ENCODE measurements at places on chromosomes 4 and X. TPM values are rescaled to one million over a fixed set of nuclear protein-coding genes. Genes with fewer than 3 reads are reported as not detected.
A peak's percentile ranks its signal among the peaks of the same experiment; 100 is the strongest.

DNA sequence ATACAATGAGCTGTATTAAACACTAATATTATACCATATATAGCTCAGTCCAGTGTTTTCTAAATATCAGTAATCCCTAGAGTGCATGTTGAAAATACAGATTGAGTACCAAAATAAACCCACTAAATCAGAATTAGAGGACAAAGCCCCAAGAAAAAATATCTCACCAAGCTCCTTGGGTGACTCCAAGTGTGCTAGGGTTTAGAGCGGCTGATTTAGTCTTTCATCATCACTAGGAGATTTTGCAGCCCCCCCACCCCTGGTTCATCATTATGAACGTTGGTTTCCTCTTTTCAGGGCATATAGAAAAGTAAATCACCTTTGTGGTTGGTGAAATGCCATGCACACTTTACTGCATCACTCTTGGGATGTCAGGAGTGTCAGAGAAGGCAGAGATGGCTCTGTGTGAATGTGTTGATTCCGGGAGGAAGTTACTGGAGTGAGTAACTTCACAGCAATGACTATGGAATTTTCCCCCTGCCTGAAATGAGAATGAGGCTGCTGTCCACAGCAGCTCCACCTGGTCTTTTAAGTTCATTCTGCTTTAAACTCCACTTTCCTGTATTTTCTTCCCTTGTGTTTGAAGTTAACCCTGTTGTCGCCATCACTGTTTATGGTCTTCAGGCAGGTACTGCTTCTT is 25.2 kb upstream of the ANAPC4 start:
- no peak for DNase-seq

- DNase-seq: no peak
These were observed 13.6 kb downstream of the SYAP1 start for GRCh38 chrX:16733013-16733412.

- DNase-seq: no peak
These were observed 21.6 kb downstream of the PCDH18 start for GRCh38 chr4:137510557-137511265.

- DNase-seq: no peak
These were observed 14.1 kb downstream of the RPGR start for GRCh38 chrX:38313190-38313589.

GRCh38 chrX:40104630-40104984 is 6.8 kb upstream of the BCOR start:
- no peak for DNase-seq

- no peak for DNase-seq
These were observed 28.3 kb downstream of the SEPTIN11 start for GRCh38 chr4:76977736-76978350.

Gene SPINK2
- total RNA-seq: 2.0 TPM

GRCh38 chr4:136112116-136112515 is 1420.2 kb downstream of the PCDH18 start:
- DNase-seq: no peak

DNA sequence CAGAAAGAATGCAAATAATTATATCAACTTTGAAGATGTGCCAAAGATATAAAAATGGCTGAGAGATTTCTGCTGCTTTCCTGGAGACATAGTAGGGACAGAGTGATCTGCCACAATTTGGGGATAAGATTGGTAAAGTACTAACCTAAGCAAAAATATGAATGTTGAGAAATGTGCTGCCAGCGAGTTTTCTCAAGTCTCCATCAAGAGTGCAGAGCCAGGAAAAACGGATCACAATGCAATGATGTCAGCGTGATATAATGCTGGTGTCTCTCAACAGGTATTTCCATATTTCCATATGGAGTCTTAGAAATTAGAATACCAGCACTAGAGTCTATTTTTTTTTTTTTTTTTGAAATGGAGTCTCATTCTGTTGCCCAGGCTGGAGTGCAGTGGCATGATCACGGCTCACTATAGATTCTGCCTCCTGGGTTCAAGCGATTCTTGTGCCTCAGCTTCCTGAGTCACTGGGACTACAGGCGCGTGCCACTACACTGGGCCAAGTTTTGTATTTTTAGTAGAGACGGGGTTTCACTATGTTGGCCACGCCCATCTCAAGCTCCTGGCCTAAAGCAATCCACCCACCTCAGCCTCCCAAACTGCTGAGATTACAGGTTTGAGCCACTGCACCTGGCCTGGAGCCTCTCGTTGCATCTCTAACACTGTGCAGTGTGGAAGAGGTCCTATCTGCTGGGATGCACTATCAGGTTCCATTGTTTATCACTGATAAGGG is 893.5 kb downstream of the TRIML1 start:
- no peak for DNase-seq

Gene RAB39B
- total RNA-seq: 6.3 TPM

DNA sequence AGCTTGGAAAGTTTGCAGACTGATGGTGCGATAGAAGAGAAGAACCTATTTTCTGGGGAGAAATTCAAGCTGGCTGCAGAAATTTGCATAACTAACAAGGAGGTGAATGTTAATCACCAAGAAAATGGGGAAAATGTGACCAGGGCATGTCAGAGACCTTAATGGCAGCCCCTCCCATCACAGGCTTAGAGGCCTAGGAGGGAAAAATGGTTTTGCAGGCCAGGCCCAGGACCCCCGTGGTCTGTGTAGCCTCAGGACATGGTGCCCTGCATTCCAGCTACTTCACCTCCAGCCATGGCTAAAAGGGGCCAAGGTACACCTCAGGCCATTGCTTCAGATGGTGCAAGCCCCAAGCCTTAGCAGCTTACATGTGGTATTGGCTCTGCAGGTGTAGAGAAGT is 207.1 kb upstream of the CXorf66 start:
- no peak for DNase-seq

- DNase-seq: no peak
These were observed 9.4 kb downstream of the TCEANC start for GRCh38 chrX:13662355-13662791.

DNA sequence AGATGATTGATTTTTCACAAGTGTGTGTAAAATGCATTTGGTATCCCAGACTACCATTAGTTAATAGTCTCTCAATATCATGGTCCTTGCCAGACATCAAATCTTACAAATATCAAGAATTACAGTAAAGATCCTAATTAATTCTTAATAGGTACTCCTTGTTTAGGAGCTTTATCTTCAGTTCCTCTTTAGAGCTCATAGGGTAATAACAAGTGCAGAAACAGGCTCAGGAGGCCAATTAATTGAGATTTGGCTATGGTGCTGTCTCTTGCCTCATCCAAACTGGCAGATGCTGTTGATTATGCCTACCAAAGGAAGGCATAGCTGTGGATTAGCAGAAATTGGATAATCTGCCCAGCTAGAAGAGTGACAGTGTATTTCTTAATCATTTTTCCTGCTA is 6.9 kb downstream of the MTMR1 start:
- no peak for DNase-seq

DNA sequence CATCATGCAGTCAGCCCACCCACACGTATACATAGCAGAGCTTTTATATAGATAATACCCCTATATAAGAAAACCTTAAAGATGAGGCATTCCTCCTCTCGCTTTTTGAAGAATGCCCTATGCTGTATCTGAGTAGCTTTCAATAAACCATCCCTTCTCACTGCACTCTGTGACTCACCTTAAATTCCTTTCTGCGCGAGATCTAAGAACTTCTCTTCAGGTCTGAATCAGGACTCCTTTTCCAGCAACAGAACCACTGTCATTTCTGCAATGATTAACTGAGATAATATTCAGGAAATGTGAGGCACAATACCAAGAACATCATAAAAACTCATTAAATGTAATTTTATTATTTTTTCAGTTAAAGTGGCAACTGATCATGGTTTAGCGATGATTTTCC is 76.4 kb upstream of the DCLK2 start:
- no peak for DNase-seq

DNA sequence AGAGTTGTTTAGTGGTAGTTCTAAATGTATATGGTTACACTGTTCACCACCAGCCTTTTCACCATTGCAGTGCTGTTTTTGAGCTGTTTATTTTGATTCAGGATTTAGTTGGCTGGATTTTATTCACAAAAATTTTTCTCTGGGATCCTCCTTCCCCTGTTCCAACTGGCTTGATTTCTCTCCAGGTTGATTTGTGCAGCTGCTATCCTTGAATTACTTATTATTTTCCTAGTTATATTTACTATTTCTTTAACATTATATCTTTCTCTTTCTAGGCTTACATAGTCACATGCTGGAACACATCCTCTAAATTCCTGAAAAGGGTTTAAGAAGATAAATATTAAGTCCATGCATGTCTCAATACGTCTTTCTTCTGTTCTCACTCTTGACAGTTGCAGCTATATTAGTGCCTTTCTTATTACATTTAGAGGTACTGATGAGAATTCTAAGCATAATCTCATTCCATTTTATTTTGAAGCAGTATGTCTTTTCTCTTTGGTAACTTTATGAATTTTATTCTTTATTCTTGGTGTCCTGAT is 82.2 kb downstream of the SUPT20HL2 start:
- no peak for DNase-seq

GRCh38 chr4:55158957-55159356 is 33.6 kb upstream of the KDR start:
- no peak for DNase-seq

GRCh38 chrX:17039826-17040225 is 93.4 kb downstream of the REPS2 start:
- no peak for DNase-seq

GRCh38 chr4:1255151-1255550 is 6.2 kb upstream of the CTBP1 start:
- no peak for DNase-seq

DNA sequence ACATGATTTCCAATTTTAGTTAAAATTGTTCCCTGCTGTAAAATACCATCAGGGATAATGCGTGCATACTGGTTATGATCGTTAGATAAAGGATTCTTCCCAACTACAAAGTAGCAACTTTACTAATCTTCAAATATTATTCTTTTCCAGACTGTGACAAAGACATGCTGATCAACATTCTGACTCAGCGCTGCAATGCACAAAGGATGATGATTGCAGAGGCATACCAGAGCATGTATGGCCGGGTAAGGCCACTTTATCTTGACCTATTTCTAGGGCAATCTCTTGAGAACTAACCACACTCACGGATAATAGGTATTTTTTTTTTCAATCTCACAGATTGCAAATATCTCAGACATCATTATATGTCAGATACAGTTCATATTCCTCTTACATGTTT is 47.0 kb downstream of the ANXA10 start:
- DNase-seq: no peak

DNA sequence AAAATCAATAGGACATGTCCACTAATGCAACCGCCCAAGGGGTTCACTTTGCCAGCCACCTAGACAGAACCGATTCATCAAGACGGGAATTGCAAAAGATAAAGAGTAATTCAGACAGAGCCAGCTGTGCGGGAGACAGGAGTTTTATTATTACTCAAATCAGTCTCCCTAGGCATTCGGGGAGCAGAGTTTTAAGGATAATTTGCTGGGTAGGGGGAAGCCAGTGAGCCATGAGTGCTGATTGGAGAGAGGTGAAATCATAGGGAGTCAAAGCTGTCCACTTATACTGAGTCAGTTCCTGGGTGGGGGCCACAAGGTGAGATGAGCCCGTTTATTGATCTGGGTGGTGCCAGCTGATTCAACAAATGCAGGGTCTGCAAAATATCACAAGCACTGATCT is 8.5 kb downstream of the TMEM184C start:
- DNase-seq: no peak

Gene SLC2A9
- total RNA-seq: 3.9 TPM

DNA sequence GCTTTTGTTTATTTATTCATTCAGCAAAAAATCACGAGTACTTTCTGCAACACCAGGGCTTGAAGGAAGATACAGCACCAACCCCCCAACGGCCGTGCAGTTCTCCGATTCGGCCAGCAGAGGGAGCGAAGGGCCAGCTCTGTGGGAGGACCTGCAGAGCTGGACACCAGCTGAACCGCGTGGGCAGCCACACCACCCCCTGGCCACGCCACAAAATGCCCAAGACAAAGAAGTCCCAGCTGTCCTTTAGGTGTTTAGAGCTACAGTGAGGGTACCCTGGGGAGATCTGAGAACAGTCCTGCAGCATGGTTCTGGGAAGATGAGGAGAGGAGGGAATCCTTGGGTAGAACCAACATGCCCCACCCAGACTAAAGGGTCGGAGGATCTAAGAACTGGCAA is 83.1 kb downstream of the RELL1 start:
- peak; percentile 69 for DNase-seq

DNA sequence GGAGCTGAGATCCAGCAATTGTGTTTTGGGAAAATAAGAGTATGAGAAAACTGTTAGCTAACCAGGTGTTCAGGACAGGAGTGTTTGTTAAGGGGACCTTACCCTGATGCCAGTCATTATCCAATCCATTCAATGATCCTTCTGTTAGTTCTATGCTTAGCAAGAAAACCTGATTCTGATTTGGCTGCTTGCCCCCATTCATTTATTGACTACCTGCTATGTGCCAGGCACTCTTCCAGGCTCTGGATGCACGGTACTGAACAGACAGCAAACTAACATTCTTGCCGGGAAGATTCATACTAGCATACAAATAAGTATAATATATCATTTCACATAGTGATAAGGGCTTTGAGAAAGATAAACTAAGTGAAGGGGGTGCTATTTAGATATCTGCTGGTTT is 1.0 kb upstream of the MECP2 start:
- DNase-seq: no peak

Gene PAGE2
- total RNA-seq: not detected

- DNase-seq: no peak
These were observed 64.6 kb downstream of the SYNPO2 start for GRCh38 chr4:118953276-118953675.

DNA sequence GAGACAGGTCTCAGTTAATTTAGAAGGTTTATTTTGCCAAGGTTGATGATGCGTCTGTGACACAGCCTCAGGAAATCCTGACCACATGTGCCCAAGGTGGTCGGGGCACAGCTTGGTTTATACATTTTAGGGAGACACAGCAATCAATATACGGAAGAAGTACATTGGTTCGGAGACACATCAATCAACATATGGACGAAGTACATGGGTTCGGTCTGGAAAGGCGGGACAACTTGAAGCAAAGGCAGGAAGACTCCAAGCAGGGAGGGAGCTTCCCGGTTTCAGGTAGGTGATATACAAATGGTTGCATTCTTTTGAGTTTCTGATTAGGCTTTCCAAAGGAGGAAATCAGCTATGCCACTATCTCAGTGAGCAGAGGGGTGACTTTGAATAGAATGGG is 225.2 kb upstream of the ZFP42 start:
- no peak for DNase-seq

Gene RAB9A
- 36.9 TPM for total RNA-seq

GRCh38 chr4:8192748-8193738 is 6.0 kb upstream of the SH3TC1 start:
- DNase-seq: peak; percentile 59
